ENCODE measurements at places on chromosomes 1 and 21.

DNA sequence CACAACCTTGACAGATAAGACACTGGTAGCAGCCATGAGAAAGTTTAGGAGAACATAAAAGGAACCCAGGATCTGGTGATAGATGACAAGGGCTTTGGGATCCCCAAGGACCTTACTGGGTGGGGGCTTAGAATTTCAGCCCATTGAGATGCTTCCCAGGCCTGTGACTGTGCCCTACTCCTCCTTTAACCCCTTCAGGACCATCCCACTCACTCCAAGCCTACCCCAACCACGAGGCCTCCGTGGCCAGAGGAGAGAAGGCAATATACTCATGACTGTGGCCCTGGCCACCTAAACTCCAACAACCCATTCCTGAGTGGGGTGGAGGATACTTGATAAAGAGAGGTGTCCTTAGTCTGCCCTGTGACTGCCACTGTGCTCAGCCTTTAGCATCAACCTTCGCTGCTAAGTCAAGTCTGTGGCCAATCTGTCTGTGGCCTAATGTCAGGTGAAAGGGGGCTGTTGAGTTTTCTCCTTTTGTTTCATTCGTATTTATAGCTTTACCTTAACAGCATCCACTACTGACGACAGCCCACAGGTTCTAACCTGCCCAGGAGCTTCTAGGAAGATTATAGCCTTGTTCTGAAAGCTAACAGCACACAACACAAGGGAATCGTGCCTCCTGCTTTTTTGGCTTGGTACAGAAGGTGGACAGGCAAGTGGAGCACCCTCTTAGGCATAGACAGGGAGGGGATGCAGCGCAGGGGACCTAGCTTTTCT is 16.9 kb upstream of the BCAR3 start:
- DNase-seq, result no peak

GRCh38 chr1:89832496-89833127 is 11.8 kb downstream of the LRRC8D start:
- no peak for DNase-seq

GRCh38 chr1:231355171-231355570 is 17.1 kb downstream of the SPRTN start:
- DNase-seq, result no peak

DNA sequence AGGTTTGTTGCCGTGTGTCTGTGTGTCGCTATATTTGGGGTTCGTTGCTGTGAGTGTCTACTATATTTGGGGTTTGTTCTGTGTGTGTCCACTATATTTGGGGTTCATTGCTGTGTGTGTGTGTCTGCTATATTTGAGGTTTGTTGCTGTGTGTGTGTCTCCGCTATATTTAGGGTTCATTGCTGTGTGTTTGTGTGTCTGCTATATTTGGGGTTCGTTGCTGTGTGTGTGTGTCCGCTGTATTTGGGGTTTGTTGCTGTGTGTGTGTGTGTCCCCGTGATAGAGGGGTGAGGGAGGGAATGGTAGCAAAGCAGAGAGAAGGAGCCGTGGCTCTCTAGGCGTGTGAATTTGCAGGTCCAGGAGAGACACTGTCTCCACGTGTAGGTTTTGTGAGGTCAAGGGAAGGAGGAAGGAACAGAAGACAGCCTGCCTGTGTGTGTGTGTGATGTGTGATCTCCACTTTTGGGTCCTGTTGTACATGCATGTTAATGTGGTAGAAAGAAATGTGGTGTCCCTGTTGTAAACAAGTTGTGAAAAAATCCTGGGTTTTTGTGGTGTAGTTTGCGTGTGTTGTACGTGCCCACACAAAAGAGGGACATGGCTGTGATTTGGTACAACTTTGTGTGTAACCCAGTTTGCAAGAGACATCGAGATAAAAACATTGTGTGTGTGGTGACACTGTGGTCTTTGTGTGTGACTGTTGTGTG is 56.3 kb upstream of the ECE1 start:
- DNase-seq, result no peak

GRCh38 chr1:55180075-55180670 is 35.0 kb downstream of the USP24 start:
- no peak for DNase-seq

GRCh38 chr1:43366179-43366578 is 1.6 kb downstream of the ELOVL1 start:
- peak; percentile 98 for DNase-seq
